CD8-positive, alpha-beta memory T cell (primary cell): ENCODE measurements at places on chromosomes 11 and 22. TPM values are rescaled to one million over a fixed set of nuclear protein-coding genes. Genes with fewer than 3 reads are reported as not detected.

The DNAJB7 gene
- total RNA-seq: not detected

The FOSL1 gene
- 26.9 TPM for total RNA-seq

DNA sequence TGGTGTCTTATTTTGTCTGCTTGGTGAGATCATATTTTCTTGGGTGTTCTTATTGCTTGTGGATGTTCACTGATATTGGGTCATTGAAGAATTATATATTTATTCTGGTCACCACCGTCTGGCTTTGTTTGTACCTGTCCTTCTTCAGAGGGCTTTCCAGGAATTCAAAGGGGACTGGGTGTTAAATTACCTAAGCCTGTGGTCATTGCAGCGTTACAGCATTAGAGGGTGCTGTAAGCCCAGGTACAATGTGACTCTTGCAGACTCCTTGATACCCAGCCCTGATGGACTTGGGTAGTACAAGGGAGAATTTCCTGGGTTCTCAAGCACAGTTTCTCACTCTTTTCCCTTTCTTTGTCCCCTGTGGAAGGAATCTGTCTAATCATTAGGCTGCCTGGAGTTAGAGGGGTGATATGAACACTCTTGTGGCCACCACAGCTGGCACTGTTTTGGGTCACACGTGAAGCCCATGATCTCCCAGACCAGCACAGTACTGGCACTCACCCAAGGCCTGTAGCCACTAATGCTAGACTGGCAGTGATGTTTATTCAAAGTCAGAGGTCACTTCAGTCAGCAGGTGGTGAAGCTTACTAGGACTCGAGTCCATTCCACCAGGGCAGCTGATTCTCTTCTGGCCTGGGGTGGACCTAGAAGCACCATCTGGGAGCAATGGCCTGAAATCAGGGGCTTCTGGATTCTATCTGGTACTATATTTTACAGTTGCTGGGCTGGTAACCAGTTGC is 56.1 kb upstream of the NARS2 start:
- no peak overlapping the region for H3K4me3 ChIP-seq
- DNase-seq: no peak
- H3K27me3 ChIP-seq: no peaks in the 10 kb centered on the region
- H3K36me3 ChIP-seq: no peaks in the 10 kb centered on the region

- no peak for DNase-seq
- H3K27me3 ChIP-seq: no peaks in the 10 kb centered on the region
- no peaks in the 10 kb centered on the region for H3K4me1 ChIP-seq
- no peak overlapping the region for H3K27ac ChIP-seq
Observed at GRCh38 chr11:105106140-105106539, 33.4 kb downstream of the CARD18 start.

- H3K27me3 ChIP-seq: no peaks in the 10 kb centered on the region
- H3K36me3 ChIP-seq: peaks cover 14% of the 10 kb centered on the region
- H3K27ac ChIP-seq: no peak overlapping the region
- no peak overlapping the region for H3K4me3 ChIP-seq
- DNase-seq: no peak
- H3K4me1 ChIP-seq: no peaks in the 10 kb centered on the region
Observed at GRCh38 chr22:20877715-20878114, 18.9 kb downstream of the SNAP29 start.

- H3K27me3 ChIP-seq: no peaks in the 10 kb centered on the region
- H3K36me3 ChIP-seq: peaks cover 7% of the 10 kb centered on the region
- H3K27ac ChIP-seq: no peak overlapping the region
Observed at GRCh38 chr11:95994329-95994728, 70.4 kb upstream of the MTMR2 start.
